ENCODE measurements at places on chromosomes 7 and 10. TPM values are rescaled to one million over a fixed set of nuclear protein-coding genes. Genes with fewer than 3 reads are reported as not detected.

GRCh38 chr7:30755384-30756154, 3.6 kb downstream of the INMT start:
- H3K27me3 ChIP-seq: peaks cover 9% of the 10 kb centered on the region
- no peaks in the 10 kb centered on the region for H3K4me1 ChIP-seq
- H3K4me3 ChIP-seq: no peak overlapping the region
- H3K27ac ChIP-seq: no peak overlapping the region

DNA sequence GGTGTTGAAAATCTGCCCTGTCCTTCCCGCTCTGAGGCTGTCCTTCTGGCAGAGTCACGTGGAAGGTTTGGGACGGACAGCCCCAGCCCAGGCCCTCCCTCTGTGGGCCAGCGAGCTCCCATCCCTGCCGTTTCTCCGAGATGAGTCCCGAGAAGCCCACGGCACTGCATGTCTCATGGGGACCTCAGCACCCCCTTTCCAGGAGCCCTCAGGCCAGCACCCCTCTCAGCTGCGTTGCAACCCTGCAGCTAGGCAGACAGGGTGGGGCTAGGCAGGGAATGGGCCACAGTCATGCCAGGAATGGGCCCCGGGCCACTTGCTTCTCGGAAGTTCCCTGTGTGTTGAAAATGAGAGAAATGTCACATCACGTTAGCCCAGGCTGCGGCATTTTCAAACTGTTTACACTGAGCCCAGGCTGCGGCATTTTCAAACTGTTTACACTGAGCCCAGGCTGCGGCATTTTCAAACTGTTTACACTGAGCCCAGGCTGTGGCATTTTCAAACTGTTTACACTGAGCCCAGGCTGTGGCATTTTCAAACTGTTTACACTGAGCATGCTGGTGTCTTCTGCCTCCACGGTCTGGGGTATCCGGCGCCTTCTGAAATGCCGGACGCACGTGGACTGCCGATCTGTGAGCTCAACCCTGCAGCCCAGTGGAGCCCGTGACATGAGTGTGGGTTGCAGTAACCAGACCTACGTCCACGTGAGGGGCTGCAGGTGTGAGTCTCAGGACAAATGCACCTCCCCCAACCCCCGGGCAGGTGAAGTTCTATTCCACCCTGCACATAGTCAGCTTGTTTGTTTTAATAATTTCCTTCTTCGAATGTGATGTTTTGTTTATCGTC, 42.6 kb downstream of the FAM20C start:
- DNase-seq: no peak
- no peak overlapping the region for H3K4me3 ChIP-seq
- H3K36me3 ChIP-seq: no peaks in the 10 kb centered on the region
- no peaks in the 10 kb centered on the region for H3K4me1 ChIP-seq
- no peak overlapping the region for H3K27ac ChIP-seq

GRCh38 chr10:88190123-88190522, 326.7 kb downstream of the PTEN start:
- peaks cover 23% of the 10 kb centered on the region for H3K4me1 ChIP-seq
- no peaks in the 10 kb centered on the region for H3K27me3 ChIP-seq
- no peaks in the 10 kb centered on the region for H3K36me3 ChIP-seq
- no peak for DNase-seq
- no peak overlapping the region for H3K27ac ChIP-seq
- no peak overlapping the region for H3K4me3 ChIP-seq

GRCh38 chr10:71239131-71239915, 27.0 kb downstream of the UNC5B start:
- H3K4me1 ChIP-seq: no peaks in the 10 kb centered on the region
- no peak overlapping the region for H3K27ac ChIP-seq
- H3K36me3 ChIP-seq: no peaks in the 10 kb centered on the region
- H3K4me3 ChIP-seq: no peak overlapping the region
- DNase-seq: no peak
- H3K27me3 ChIP-seq: peaks cover 2% of the 10 kb centered on the region

Gene SPDYE11
- total RNA-seq: not detected

Gene MRPS16
- 136 TPM for total RNA-seq
